ENCODE measurements at places on chromosomes 12 and 14. TPM values are rescaled to one million over a fixed set of nuclear protein-coding genes. Genes with fewer than 3 reads are reported as not detected.

FIGNL2 gene
- total RNA-seq: 2.7 TPM

DNA sequence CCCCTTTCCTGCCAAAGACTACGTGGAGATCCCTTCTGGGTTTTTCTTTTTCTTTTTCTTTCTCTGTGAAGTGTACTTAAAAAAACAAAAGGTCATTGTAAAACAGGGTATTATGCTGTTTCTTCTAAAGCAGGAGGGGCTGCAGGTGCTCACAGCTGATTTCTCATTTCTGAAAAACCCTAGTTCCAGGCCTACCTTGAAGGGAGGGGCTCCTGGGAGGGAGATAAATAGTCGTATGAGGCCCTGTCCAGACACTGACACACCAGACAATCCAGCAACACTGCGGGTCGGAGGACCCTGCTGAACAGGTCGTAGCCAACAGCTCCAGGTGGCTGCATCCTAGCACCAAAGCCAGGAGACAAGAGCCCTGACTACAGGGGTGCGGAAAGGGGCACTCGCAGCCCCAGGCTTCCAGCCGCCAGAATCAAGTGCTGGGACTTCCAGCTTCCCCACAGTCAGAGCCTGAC, 41.1 kb downstream of the PSMA6 start:
- no peak for DNase-seq

DNA sequence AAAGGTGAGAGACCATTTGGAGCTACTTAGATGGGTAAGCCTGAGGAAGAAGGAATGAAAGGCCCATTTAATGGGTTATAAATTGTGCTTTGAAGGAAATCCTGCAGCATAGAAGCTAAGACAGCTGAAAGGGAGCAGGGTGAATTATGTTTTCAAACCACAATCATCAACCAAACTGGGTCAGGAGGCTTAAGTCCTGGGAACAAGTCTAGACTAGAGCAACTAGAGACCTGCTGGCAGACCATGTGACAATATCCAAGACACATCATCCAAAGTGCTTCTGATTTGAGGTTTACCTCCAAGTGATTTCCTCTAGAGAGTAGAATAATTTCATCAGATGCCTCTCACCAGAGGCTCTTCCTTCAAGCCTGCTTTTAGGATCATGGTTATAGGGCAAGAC, 53.7 kb downstream of the MAP3K9 start:
- no peak for DNase-seq

GRCh38 chr14:72060917-72061316, 128.7 kb downstream of the RGS6 start:
- DNase-seq: no peak

GRCh38 chr12:62760779-62761178, 174.2 kb downstream of the PPM1H start:
- no peak for DNase-seq

DNA sequence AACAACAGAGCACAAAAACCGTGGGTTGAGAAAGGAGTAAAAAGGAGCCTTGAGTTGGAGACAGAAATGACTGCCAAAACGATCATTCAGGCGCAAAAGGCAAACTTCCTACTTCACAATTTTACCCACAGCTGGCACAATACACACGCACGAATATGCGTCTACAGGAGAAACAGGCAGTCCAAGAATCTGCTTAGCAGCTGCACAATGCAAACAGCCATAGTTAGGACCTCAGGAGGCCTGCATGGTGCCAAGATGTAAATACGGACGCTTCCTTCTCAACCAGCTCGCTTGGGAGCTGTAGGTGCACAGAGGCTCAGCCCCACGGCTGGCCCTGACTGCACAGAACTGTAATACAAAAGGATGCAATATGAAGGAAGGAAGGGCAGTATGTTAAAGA, 250.1 kb upstream of the CAND1 start:
- no peak for DNase-seq

DNA sequence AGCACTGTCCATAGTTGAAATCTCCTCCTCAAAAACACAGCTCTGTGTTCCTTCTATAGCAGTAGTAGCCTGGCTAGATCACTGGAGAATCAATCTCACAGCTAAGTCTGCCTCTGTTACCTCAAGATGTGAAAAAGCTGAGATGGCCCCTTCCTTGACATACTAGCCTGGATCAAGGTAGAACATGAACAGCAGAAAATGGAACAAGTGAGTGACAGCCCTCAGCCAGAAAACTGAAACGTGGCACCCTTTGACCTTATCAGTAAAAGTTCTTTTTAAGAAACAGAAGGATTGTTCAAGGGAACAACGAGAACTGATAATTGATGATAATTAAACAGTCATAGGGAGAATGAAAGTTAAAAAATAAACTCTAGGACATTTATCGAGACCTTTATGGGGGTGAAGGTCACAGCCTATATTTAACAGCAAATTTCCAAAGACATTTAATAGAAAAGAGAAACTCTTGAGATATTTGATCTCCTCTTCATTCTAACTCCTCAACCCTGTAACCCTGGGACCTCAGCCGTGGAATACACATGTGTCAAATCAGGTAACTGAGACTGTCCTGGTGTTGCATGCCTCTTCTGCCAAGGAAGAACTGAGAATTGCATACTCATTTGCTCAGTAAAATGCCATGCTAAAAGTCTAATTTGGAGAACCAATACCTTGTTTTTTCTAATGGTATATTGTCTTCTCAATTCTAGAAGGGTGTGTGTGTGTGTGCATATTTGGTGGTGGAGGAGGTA, 258.0 kb upstream of the ATP2B1 start:
- no peak for DNase-seq

DNA sequence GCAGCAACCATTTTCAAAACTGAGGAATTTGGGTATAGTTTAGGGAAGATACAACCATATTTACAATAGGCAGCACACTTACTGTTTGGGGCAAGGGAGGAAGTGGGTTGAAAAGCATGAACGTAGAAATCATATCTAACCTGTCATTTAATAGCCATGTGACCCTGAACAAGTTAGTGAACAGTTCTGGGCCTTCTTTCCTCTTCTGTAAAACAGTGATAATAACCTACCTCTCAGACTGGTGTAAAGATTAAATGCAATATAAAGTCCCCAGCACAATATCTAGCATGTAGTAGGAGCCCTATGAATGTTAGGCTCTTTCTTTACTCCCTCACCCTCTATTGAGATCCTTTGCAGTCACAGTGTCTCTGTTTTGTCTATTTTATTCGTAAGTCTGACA, 33.5 kb downstream of the A2ML1 start:
- DNase-seq: no peak

- no peak for DNase-seq
These were observed 153.8 kb downstream of the LRIG3 start for GRCh38 chr12:58766513-58766870.

DNA sequence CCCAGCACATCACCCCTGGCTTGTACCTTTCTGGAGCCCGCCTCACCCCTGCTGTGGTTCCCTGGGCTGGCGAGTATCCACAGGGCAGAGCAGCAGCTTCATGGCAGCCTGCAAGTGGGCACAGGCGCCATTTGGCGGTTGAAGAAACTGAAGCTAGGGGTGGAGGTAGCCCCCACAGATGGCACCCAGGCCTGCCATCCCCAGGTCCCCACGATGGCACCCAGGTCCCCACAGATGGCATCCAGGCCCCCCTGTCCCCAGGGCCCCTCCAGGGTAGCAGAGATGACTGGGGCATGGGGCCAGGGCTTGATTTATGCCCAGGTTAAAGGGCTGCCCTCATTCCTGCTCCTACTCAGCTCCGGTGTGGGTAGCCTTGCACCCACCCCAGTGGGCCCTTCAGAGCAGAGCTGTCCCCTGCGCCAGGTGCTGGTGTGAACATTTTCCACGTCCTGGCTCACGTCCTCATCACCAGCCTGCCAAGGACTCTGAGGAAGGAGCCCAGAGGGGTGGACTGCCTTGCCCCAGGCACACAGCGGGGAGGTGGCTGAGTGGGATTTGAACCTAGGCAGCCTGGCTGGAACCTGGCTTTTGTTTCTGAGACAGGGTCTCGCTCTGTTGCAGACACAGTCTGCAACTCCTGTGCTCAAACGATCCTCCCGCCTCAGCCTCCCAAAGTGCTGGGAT, 8.7 kb downstream of the MMP17 start:
- no peak for DNase-seq

GYS2 gene
- total RNA-seq: not detected

PLCZ1 gene
- not detected for total RNA-seq

SCFD1 gene
- total RNA-seq: 99.9 TPM
